ENCODE measurements at places on chromosomes 5 and 9.

GRCh38 chr9:136170006-136170901 lies 34.7 kb downstream of the LHX3 start:
- peaks cover 56% of the 10 kb centered on the region for H3K4me1 ChIP-seq
- no peak overlapping the region for H3K27ac ChIP-seq
- H3K4me3 ChIP-seq, result no peak overlapping the region
- DNase-seq, result peak; percentile 68
- peaks cover 31% of the 10 kb centered on the region for H3K27me3 ChIP-seq

DNA sequence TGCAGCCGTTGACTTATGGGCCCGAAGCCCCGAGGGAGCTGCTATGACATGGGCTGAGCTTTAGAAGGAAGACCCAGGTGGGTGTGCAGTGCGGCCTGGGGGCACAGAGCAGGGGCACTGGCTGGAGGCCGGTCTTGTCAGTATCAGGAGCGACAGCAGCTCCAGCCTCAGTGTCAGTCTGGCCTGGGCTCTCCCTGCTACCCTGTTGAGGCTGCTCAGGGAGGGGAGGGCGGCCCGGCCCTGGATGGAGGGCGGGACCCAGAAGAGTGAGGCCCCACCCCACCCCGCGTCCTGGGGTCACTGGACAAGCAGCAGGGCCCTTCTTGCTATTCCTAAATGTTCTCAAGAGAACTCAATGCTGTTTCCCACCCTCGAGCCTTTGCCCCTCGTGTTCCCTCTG lies 18.0 kb downstream of the GFI1B start:
- no peak for DNase-seq
- no peak overlapping the region for H3K4me3 ChIP-seq
- H3K4me1 ChIP-seq, result peaks cover 30% of the 10 kb centered on the region
- no peaks in the 10 kb centered on the region for H3K36me3 ChIP-seq
- H3K27ac ChIP-seq, result no peak overlapping the region

DNA sequence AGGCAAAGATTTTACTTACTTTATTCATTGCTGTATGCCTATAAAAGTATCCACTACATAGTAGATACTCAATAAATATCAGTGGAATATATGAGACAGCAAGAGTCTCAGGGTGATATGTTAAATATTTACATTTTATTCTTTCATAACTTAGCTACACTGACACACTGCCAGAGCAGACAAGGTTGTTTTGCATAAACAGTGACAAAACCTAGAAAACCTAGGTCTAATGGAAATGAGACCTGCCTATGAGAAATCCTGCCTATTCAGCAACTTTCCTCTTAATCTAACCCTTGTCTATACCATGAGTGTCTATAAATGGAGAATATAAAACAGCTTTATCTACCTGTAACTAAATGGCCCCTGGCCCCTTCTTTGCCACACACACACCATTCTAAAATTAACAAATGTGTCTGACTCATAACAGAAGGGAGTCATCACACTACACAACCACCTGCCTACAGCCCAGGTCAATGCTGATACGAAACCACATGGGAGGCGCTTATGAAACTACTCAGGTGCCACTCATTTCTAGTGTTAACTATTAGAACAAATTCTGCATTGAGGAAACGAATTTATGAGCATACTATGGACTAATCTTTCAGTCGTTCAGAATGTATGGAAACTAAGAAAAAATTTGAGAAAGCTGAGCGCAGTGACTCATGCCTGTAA lies 60.3 kb downstream of the UBAP2 start:
- no peak overlapping the region for H3K4me3 ChIP-seq
- no peak for DNase-seq
- no peaks in the 10 kb centered on the region for H3K4me1 ChIP-seq
- H3K36me3 ChIP-seq, result peaks cover 58% of the 10 kb centered on the region

DNA sequence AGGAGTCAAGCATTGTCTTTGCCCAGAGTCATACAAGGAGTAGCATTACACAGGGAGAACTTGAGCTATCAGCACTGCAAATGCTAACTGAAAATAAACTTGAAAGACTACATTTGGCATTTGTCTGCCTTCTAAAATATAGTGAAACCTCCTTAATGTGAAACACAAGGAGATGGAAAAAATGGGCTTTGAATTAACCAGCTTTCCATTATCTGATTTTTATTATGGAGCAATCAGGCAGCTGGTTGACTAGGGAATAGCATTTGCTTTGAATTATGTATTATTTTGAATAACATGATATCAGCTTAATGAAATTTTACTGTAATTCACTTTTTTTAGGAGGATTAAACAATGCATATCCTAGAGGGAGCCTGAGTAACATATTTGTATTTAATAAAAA lies 130.8 kb downstream of the GDNF start:
- DNase-seq, result no peak
- peaks cover 5% of the 10 kb centered on the region for H3K36me3 ChIP-seq
- no peaks in the 10 kb centered on the region for H3K27me3 ChIP-seq
- no peaks in the 10 kb centered on the region for H3K4me1 ChIP-seq
- no peak overlapping the region for H3K4me3 ChIP-seq

GRCh38 chr5:143440448-143441115 lies 37.1 kb upstream of the NR3C1 start:
- H3K27me3 ChIP-seq, result no peaks in the 10 kb centered on the region
- DNase-seq, result no peak
- no peak overlapping the region for H3K27ac ChIP-seq
- H3K36me3 ChIP-seq, result no peaks in the 10 kb centered on the region

- no peaks in the 10 kb centered on the region for H3K4me1 ChIP-seq
- peaks cover 4% of the 10 kb centered on the region for H3K27me3 ChIP-seq
- DNase-seq, result no peak
- H3K36me3 ChIP-seq, result no peaks in the 10 kb centered on the region
- no peak overlapping the region for H3K27ac ChIP-seq
Observed at GRCh38 chr5:82599692-82600091, 321.5 kb upstream of the RPS23 start.

DNA sequence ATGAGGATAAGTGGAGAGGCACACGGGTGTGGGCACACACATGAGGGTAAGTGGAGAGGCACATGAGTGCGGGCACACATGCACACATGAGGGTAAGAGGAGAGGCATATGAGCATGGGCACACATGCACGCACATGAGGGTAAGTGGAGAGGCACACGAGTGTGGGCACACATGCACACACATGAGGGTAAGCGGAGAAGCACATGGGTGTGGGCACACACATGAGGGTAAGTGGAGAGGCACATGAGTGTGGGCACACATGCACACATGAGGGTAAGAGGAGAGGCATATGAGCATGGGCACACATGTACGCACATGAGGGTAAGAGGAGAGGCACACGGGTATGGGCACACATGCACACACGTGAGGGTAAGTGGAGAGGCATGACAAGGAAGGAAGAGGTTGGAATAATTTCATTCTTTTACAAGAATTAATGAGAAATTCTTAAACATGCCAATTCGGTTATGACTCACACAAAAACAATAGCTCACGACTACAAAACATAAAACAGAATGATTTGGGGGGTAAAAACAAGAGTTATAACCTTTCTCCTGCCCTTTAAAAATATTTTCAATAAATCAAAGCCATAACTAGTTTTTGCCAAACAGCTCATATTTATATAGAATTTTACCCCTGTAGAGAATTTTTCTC lies 67.5 kb downstream of the APBA1 start:
- H3K36me3 ChIP-seq, result no peaks in the 10 kb centered on the region
- H3K4me3 ChIP-seq, result no peak overlapping the region
- H3K27ac ChIP-seq, result no peak overlapping the region
- H3K4me1 ChIP-seq, result no peaks in the 10 kb centered on the region
- DNase-seq, result no peak

DNA sequence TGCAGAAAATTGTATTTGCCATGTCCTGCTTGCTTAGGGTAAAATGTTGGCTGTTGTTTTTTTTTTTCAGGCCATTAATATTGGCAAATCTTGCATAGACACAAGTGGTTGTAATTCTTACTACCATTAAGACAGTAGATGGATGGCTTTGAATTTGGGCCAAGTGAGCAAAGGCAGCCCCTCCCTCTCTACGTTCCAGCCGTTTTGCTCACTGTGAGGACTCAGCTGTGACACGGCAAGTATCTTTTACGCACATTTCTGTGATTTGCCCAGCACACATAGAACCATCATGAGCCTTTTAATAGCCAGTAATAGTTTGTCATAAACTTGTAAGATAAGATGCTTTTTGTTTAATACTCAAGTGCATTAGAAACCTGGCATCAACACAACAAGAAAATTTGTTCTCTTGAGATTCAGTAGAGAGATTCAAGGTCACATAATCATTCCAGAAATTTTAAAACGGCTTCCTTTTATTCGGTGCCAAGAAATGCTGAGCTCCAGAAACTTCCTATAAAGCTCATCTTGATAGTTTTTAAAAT lies 205.2 kb upstream of the ADCY2 start:
- H3K4me1 ChIP-seq, result peaks cover 41% of the 10 kb centered on the region
- H3K4me3 ChIP-seq, result no peak overlapping the region
- H3K27ac ChIP-seq, result no peak overlapping the region
- H3K27me3 ChIP-seq, result peaks cover 3% of the 10 kb centered on the region

GRCh38 chr5:81006231-81006630 lies 46.1 kb downstream of the RASGRF2 start:
- H3K36me3 ChIP-seq, result no peaks in the 10 kb centered on the region
- no peaks in the 10 kb centered on the region for H3K4me1 ChIP-seq
- H3K27ac ChIP-seq, result no peak overlapping the region
- H3K27me3 ChIP-seq, result no peaks in the 10 kb centered on the region
- no peak for DNase-seq
- H3K4me3 ChIP-seq, result no peak overlapping the region

GRCh38 chr5:42745426-42745825 lies 11.2 kb upstream of the CCDC152 start:
- no peaks in the 10 kb centered on the region for H3K4me1 ChIP-seq
- H3K4me3 ChIP-seq, result no peak overlapping the region
- peak; percentile 16 for DNase-seq
- H3K36me3 ChIP-seq, result no peaks in the 10 kb centered on the region
- H3K27me3 ChIP-seq, result no peaks in the 10 kb centered on the region
- H3K27ac ChIP-seq, result no peak overlapping the region

DNA sequence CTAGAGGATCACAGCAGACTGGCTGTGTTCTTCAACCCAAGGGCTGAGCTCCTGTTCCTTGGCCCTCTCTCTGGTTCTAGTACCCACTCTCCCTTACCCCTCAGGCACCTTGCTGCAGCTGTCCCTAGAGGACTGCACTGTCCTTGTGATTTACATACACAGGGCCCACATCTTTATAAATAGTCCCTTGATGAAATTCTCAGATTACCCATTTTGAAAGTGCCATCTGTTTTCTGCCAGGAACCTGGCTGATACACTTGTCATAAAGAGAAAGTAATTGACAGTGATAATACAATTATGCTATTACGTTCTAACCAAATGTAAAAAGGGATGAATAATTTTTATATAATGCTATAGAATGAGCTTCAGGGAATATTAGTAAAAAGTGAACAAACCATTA lies 16.5 kb upstream of the SPARC start:
- peaks cover 48% of the 10 kb centered on the region for H3K4me1 ChIP-seq
- peak overlapping the region; percentile 15 for H3K27ac ChIP-seq
- no peaks in the 10 kb centered on the region for H3K36me3 ChIP-seq

DNA sequence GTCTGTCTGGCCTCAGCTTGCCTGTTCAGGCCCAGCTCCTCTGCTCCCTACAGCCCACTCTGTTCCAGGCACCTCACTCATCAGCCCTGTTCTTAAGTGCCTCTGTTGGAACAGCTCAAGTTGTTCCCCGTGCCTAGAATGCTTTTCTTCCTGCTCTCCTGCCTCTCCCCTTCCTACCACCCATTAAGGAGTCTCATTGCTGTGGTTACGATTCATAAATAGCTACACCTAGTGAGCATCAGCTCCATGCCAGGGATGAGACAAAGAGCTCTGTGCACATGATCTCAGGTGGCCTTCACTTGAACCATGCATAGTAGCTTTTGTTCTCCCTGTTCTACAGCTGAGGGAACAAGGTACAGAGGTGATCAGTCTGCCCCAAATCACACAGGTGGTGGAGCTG lies 54.3 kb downstream of the PSD2 start:
- no peak for DNase-seq
- peak overlapping the region; percentile 58 for H3K4me3 ChIP-seq
- no peak overlapping the region for H3K27ac ChIP-seq
- H3K27me3 ChIP-seq, result peaks cover 88% of the 10 kb centered on the region
- no peaks in the 10 kb centered on the region for H3K36me3 ChIP-seq

Measured in nephron progenitor cell (in vitro differentiated cells).